Left ventricle myocardium inferior (tissue), 1 donor: ENCODE measurements at places on chromosomes 5 and 9. TPM values are rescaled to one million over a fixed set of nuclear protein-coding genes. Genes with fewer than 3 reads are reported as not detected.

DNA sequence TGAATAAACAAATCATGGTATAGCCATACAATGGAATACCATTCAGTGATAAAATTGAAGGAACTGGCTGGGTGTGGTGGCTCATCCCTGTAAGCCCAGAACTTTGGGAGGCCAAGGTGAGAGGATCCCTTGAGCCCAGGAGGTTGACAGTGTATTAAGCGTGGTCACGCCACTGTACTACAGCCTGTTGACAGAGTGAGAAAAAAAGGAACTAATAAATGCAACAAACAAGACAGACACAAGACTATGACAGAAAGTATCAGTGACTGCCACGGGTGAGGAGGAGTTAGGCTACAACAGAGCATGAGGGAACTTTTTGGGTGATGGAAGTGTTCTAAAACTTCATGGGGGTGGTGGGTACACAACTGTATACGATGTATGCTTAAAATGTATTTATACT lies 2.2 kb downstream of the FNIP1 start:
- H3K36me3 ChIP-seq, result no peaks in the 10 kb centered on the region
- peak overlapping the region; percentile 99 for H3K27ac ChIP-seq
- peak overlapping the region; percentile 95 for H3K4me3 ChIP-seq
- peaks cover 81% of the 10 kb centered on the region for H3K4me1 ChIP-seq
- H3K27me3 ChIP-seq, result no peaks in the 10 kb centered on the region
- DNase-seq, result no peak

Gene SAPCD2
- total RNA-seq, result 0.25 TPM

DNA sequence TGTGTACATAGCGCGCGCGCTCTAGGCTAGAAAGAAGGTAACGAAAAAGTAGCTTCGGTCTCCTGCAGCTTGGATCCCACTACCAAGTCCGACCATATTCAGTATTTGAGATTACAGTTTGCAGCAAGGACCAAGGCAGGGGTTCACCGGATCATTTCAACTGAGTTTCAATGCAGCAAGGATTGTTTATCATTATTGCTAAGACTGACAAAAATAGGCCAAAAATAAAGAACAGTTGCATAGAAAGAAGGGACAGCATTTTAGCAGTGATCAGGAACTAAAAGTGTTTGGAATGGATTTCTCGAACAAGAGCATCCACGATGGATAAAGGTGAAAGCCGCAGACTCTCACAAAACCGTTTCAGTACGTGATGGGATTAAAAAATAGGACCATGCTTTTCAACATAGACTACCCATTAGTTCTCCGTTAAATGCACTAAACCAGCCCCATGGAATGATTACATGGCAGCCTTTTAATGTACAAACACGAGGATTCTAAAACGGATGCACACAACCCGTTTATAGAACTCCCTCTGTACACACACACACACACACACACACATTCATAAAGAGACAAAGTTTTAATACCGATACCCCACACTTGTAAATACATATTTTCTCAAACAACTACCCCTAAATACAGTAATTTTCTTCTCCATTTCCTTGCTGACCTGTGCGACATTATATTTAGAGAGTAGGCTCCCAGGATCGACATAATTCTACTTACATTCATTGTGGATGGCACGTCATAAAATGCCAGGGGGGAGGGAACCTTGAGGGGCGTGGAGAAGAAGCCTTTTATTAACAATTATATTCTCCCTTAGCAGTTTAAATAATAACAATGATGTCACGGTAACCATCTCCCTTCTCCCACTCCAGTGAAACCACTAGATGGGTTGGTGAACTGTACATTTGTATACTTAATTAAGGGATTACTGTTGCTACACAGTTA lies 197.1 kb downstream of the MEF2C start:
- H3K27ac ChIP-seq, result no peak overlapping the region
- peaks cover 100% of the 10 kb centered on the region for H3K27me3 ChIP-seq
- no peak for DNase-seq

GRCh38 chr9:3576328-3576727 lies 50.5 kb upstream of the RFX3 start:
- H3K4me3 ChIP-seq, result no peak overlapping the region
- H3K27ac ChIP-seq, result no peak overlapping the region
- no peaks in the 10 kb centered on the region for H3K4me1 ChIP-seq

GRCh38 chr5:103561685-103562452 lies 720 bp downstream of the NUDT12 start:
- H3K4me3 ChIP-seq, result peak overlapping the region; percentile 80
- DNase-seq, result no peak
- H3K4me1 ChIP-seq, result peaks cover 14% of the 10 kb centered on the region
- peak overlapping the region; percentile 92 for H3K27ac ChIP-seq
- no peaks in the 10 kb centered on the region for H3K27me3 ChIP-seq

Gene CCNI2
- total RNA-seq, result 0.08 TPM

DNA sequence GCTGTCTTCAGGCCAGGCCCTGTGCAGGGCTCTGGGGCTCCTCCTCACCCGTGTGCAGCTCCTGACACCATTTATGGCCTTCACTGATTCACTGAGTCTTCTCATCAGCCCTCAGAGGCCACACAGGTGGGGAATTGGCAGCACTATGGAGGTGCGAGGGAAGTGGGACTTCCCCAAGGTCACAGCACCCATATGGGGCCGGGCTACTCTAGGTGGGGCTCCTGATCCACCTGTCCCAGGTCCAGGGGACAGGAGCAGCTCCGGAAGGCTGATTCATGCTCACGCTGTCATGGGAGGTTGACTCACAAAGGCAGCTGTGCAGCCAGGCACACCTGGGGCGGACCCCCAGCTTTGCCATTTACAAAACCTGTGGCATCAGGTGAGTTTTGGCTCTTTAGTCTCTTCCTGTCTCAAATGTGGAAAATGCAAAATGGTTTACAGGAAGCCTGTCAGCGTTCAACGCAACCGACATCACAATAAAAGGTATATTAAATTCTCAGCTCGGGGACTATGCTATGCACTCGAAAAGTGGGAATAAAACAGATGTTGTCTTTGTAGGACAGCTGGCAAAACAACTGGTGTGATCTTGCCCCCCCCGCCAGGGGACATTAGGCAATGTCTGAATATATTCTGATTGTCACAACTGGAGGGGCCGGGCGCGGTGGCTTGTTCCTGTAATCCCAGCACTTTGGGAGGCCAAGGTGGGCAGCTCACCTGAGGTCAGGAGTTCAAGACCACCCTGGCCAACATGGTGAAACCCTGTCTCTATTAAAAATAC lies 15.0 kb downstream of the NAIF1 start:
- H3K27ac ChIP-seq, result no peak overlapping the region
- no peaks in the 10 kb centered on the region for H3K36me3 ChIP-seq
- H3K4me3 ChIP-seq, result no peak overlapping the region
- peaks cover 15% of the 10 kb centered on the region for H3K4me1 ChIP-seq
- DNase-seq, result no peak

GRCh38 chr9:6123416-6123815 lies 92.2 kb upstream of the IL33 start:
- no peaks in the 10 kb centered on the region for H3K36me3 ChIP-seq
- no peak for DNase-seq
- no peaks in the 10 kb centered on the region for H3K4me1 ChIP-seq
- H3K27ac ChIP-seq, result no peak overlapping the region

GRCh38 chr5:31232273-31232888 lies 38.9 kb downstream of the CDH6 start:
- no peaks in the 10 kb centered on the region for H3K36me3 ChIP-seq
- peaks cover 28% of the 10 kb centered on the region for H3K4me1 ChIP-seq
- H3K4me3 ChIP-seq, result no peak overlapping the region
- H3K27ac ChIP-seq, result peak overlapping the region; percentile 68
- H3K27me3 ChIP-seq, result no peaks in the 10 kb centered on the region

GRCh38 chr9:38642951-38643814 lies 22.8 kb upstream of the ANKRD18A start:
- no peak overlapping the region for H3K4me3 ChIP-seq
- peaks cover 14% of the 10 kb centered on the region for H3K27me3 ChIP-seq
- H3K4me1 ChIP-seq, result peaks cover 16% of the 10 kb centered on the region

Gene RGP1
- total RNA-seq, result 30.2 TPM

DNA sequence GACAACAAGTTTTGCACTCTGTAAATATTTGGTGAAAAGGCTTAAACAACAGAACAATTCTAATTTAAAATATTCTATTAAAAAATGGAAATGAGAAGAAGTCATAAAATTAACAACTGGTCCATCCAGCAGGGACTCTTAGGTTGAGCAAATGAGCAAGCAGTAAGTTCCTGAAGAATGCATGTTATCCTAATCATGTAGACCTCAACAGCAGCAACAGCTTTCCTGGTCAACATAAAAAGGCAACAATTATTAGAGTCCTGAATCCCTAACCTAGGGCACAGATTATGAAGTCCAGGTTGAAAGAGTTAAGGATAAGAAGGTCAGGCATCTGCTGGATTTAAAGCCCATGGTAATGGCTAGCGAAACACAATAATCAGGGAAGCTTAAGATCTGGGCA lies 120.9 kb downstream of the SSBP2 start:
- H3K27ac ChIP-seq, result no peak overlapping the region
- DNase-seq, result no peak
- peaks cover 12% of the 10 kb centered on the region for H3K4me1 ChIP-seq
- peaks cover 12% of the 10 kb centered on the region for H3K36me3 ChIP-seq
- no peaks in the 10 kb centered on the region for H3K27me3 ChIP-seq

DNA sequence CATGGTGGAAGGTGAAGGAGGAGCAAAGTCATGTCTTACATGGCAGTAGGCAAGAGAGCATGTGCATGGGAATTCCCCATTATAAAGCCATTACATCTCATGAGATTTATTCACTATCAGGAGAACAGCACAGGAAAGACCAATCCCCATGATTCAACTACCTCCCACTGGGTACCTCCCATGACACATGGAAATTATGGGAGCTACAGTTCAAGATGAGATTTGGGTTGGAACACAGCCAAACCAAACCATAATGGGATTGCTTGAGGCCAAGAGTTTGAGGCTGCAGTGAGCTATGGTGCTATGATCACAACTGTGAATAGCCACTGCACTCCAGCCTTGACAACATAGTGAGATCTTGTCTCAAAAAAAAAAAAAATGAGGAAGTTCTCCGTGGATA lies 581.8 kb downstream of the TAF11L14 start:
- DNase-seq, result no peak
- no peaks in the 10 kb centered on the region for H3K27me3 ChIP-seq
- no peaks in the 10 kb centered on the region for H3K36me3 ChIP-seq
- H3K27ac ChIP-seq, result no peak overlapping the region
- H3K4me3 ChIP-seq, result no peak overlapping the region

Gene NIPAL4
- not detected for total RNA-seq

DNA sequence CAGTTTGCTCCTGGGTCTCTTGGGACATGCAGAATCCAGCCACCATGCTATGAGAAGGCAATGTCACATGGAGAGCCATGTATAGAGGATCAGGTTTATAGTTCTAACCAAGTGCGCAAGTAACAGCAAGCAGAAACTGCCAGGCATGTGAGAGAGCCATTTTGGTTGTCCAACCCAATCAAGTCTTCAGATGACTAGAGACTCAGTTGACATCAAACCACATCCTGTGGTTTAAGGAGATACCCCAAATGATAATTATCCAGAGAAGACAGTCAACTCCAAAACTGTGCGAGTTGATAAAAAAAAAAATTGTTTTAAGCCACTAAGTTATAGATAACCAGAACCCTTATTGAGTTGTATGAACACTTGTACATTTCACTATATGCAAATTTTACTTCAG lies 40.2 kb downstream of the TMEM232 start:
- no peak overlapping the region for H3K4me3 ChIP-seq
- H3K4me1 ChIP-seq, result no peaks in the 10 kb centered on the region
- no peaks in the 10 kb centered on the region for H3K27me3 ChIP-seq
- no peak for DNase-seq
- H3K36me3 ChIP-seq, result no peaks in the 10 kb centered on the region
- no peak overlapping the region for H3K27ac ChIP-seq

GRCh38 chr5:119129770-119130169 lies 58.9 kb downstream of the DMXL1 start:
- H3K4me1 ChIP-seq, result no peaks in the 10 kb centered on the region
- peaks cover 55% of the 10 kb centered on the region for H3K36me3 ChIP-seq
- no peak for DNase-seq
- no peaks in the 10 kb centered on the region for H3K27me3 ChIP-seq
- no peak overlapping the region for H3K27ac ChIP-seq

- H3K27me3 ChIP-seq, result no peaks in the 10 kb centered on the region
- no peaks in the 10 kb centered on the region for H3K36me3 ChIP-seq
- peak overlapping the region; percentile 99 for H3K27ac ChIP-seq
- peaks cover 99% of the 10 kb centered on the region for H3K4me1 ChIP-seq
- DNase-seq, result peak; percentile 85
Observed at GRCh38 chr9:131270171-131271015, 5.9 kb downstream of the FAM78A start.

- DNase-seq, result no peak
- H3K4me3 ChIP-seq, result no peak overlapping the region
- H3K27me3 ChIP-seq, result no peaks in the 10 kb centered on the region
- H3K36me3 ChIP-seq, result no peaks in the 10 kb centered on the region
- no peak overlapping the region for H3K27ac ChIP-seq
- H3K4me1 ChIP-seq, result no peaks in the 10 kb centered on the region
Observed at GRCh38 chr5:160837749-160838593, 14.0 kb downstream of the ATP10B start.

DNA sequence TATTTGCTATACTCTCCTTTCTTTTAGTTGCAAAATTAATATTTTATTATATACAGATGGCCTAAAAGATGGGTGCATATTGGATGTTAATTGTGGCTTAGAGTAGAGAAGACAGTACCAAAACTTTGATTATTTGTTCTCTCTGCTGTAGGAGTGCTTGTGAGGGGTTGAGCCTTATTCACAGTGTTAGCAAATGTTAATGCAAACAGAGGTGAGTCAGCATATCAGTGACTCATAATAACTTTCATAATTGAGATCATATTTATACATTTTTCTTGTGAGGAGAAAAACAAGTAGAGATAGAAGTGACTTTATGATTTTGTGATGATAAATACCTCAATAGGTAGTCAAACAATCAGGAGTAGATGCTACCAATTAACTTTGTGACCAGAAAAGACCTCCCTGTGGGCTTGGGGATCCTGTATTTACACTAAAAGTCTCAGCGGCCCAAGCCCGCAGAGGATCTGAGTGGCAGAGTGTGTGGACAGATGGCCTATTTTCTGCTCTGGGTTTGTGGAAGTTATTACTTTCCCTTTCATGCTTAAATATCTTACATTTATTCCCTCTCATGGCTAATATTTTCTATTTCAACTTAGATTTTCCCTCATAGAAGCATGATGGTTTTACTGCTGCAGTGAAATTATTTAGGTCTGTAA lies 226.5 kb downstream of the TAF11L14 start:
- no peaks in the 10 kb centered on the region for H3K36me3 ChIP-seq
- no peak overlapping the region for H3K4me3 ChIP-seq
- DNase-seq, result no peak
- H3K27me3 ChIP-seq, result no peaks in the 10 kb centered on the region
- H3K4me1 ChIP-seq, result no peaks in the 10 kb centered on the region

GRCh38 chr9:126377536-126377935 lies 50.9 kb downstream of the MVB12B start:
- H3K4me1 ChIP-seq, result peaks cover 52% of the 10 kb centered on the region
- no peaks in the 10 kb centered on the region for H3K27me3 ChIP-seq
- H3K36me3 ChIP-seq, result peaks cover 5% of the 10 kb centered on the region
- no peak overlapping the region for H3K4me3 ChIP-seq
- no peak for DNase-seq

DNA sequence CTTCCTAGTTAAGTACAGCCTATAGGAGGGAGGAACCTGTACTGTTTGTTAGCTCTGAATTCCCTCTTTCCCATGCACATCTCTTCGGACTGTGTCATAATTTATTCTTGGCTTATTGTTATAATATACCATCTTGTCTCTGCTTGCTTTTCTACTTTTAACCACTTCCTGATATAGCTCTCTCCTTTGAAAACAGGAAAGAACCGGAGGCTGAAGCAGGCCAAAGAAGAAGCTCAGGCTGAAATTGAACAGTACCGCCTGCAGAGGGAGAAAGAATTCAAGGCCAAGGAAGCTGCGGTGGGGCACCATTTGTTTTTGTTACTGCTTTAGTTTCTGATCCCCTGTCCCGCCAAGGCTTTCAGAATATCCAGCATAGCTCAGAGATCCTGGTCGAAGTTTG lies 4.8 kb downstream of the ATP6V1G1 start:
- peaks cover 48% of the 10 kb centered on the region for H3K36me3 ChIP-seq
- H3K27ac ChIP-seq, result peak overlapping the region; percentile 62
- no peaks in the 10 kb centered on the region for H3K27me3 ChIP-seq
- no peak for DNase-seq
